Activated naive CD8-positive, alpha-beta T cell treated with anti-CD3 and anti-CD28 coated beads, Interleukin-2, amount 50 U/mL, for 16 hours (primary cell): ENCODE measurements at places on chromosomes 7 and 10.
A peak's percentile ranks its signal among the peaks of the same experiment; 100 is the strongest.

- DNase-seq, result no peak
These were observed 65.7 kb upstream of the KMT2C start for GRCh38 chr7:152501506-152501905.

GRCh38 chr7:96928965-96929364 is 76.4 kb upstream of the DLX6 start:
- DNase-seq, result no peak

- DNase-seq, result peak; percentile 1
These were observed 452 bp downstream of the ATE1 start for GRCh38 chr10:121927318-121927840.

- no peak for DNase-seq
These were observed 116.6 kb downstream of the MICU1 start for GRCh38 chr10:72509206-72509799.

- no peak for DNase-seq
These were observed 4.6 kb upstream of the TBRG4 start for GRCh38 chr7:45116048-45116447.

- no peak for DNase-seq
These were observed 1006.6 kb upstream of the LRRN3 start for GRCh38 chr7:110084181-110084807.

GRCh38 chr7:116551692-116552091 is 26.9 kb downstream of the CAV1 start:
- no peak for DNase-seq

DNA sequence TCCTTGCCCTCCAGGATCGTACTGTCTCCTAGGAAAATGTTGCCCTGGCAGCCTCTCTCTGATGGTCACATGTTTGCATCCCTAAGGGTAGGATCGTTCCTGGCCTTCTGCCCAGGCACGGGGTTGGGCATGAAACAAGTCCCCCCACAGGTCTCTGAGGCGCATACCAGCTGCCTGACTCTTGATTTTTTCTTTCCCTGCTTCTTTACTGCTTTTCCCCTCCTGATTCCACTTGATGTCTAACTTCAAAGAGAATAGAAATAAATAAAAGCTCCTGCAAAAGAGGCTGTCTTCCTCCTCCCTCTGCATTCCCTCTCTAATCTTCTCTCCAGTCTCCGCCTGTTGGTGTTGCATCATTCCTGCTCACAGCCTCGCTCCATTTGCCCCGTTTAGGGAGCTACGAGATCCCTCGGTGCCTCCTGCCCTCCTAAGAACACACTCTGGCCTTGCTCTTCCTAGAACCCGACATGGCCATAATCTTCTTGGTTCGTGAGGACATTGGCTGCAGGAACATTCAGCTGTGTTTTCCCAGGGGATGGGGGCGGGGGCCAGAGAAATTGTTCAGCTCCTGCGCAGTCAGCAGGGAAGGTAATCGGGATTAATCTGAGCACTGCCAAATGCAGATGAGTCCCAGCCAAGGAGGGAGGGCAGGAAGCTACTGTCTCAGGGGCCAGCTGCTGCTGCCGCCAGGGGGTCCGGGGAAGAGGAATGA is 26.0 kb downstream of the LEP start:
- no peak for DNase-seq

DNA sequence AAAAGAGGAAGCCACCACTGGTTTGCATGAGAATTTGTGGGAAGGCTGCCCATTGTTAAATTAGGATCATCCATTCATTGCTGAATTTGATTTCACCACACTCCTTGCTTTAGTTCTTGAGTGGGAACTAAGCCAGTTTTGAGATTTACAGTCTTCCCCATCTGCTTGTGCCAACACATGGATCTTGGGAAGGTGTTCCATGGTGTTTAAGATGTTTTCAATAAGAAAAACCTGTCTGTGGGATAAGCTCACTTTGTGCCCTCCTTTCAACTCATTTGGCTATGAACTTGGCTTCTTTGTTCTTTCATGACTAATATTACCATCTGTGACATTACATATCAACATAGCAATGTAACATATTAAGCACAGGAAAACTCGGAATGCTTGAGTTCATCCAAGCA is 73.2 kb downstream of the INHBA start:
- DNase-seq, result no peak
